ENCODE measurements at places on chromosomes 11 and 22.
A peak's percentile ranks its signal among the peaks of the same experiment; 100 is the strongest.

- no peak for DNase-seq
Measured at GRCh38 chr11:81070948-81071347, 1630.1 kb upstream of the TENM4 start.

- peak; percentile 41 for DNase-seq
Measured at GRCh38 chr22:46058091-46058420, 81.1 kb upstream of the WNT7B start.

GRCh38 chr11:129041611-129042018 lies 98.9 kb upstream of the TP53AIP1 start:
- DNase-seq = no peak

DNA sequence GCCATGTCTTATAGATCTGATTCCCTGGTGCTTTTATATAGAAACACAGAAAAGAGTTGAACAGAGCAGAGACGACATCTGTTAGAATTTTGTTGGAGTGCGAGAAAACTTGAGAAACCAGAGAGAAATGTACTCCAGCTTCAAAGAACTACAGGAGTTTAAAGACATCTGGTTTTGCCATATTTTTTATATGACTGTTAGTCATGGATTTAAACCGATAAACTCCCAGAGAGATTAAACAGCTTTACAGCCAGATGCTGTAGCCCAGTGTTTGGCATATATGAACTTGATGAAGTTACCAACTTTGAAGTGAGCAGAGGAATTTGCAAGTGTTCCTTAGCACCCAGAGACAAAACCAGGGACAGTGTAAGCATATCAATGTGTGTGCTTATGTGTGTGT lies 1083.1 kb downstream of the LRRC4C start:
- no peak for DNase-seq

DNA sequence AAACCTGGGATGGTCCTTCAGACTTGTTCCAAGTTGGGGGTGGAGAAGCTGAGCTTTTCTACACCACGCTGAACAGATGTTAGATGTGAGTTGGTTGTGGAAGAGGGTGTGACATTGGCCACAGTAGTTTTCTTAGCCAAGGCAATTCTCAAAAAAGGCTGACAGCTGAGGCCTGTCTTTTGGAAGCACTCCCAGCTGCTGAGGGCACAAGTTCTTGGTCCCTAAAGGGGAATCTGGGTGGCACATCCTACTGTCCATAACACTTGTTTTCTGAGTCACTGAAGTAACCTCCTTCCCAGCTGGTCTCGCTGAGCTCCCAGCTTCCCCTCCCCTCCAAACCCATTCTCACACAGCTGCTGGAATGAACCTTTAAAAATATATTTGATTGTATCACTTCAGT lies 375.7 kb upstream of the KIRREL3 start:
- DNase-seq = no peak

DNA sequence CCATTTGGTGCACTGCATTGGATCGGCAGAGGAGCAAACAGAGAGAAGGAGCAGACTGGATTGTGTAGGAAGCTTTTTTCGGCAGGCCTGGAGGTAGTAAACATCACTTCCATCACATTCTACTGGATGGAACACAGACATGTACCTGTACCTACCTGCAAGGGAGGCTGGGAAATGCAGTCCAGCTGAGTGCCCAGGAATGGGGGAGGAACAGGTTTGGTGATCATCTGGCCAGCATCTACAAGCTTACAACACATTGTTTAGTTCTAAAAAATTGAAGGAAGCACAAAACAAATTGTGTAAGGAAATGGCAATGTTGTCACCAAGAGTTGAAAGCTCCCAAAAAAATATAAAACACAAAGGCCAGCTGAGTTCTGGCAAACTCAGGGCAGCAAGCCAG lies 19.1 kb downstream of the SMIM38 start:
- DNase-seq = no peak

DNA sequence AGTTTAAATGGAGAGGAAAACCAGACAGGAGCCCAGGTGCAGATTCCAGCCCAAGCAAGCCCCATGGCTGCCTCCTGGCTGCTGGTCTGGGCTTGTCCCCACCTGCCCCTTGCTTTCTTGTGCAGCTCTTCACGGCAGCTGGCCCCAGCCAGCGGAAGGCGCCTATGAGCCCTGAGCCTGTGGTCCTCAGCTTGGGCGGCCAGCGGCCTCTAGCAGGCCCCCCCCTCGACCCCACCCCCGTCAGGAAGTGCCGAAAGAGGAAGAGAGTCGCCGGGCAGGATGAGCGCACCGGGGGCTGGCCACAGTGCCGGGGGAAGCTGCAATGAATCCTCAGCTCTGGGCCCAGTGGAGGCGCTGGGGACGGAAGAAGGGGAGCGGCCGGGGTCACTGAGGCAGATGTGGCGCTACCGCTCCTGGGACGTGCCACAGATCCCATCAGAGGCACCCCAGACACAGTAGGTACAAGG lies 2.1 kb upstream of the DGKZ start:
- DNase-seq = peak; percentile 70

DNA sequence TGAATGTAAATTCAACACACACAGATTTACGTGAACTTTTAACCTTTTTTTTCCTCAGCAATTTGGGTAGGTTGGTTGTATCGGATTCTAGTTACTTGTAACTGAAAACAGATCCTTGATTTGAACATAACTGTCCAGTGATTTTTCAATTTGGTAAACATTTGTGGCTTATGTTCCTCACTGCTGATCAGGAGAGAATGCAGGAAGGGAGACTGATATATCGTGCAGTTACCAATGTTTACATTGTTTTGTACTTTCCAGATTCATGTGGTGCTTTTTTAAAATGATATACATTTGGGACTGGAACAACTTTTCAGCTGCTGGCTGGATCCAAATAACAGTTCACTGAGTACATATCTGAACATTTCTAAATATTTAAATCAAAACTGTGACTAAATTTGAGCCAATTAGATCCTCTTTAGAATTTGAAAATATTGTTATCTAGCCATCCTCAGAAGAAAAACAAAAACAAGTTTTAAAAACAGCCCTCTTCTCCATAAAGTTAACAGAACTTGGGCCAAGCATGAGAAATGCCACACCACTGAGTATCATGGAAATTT lies 84.3 kb upstream of the MTMR2 start:
- DNase-seq = no peak

DNA sequence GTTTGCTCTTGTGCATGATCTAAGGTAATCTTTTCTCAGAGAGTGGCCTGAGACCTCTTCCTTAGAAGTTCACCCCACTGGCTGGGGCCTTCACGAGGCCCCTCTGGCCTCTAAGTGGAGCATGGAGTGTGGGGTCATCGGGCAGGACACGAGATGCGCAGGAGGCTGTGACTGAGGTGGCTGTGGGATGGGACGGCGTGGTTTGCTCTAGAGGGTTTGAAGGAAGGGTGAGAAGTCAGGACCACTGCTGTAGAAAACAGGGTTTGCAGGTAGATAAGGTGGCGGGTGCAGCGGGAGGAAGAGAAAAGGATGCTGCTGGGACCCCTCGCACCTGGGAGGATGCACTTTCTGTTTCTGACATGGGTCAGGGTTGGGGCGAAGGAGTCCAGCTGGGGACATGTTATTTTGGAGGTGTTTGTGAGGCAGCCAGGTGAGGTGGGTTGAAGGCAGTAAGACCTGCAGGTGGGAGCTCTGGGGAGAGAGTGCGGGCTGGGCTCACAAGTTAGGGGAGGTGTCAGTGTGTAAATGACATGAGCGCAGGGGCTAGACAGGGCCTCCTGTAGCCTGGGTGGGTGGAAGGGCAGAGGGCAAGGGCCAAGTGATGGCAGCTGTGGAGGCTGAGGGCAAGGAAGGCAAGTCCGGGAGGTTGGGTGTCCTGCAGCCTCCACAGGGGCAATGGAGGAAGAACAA lies 62.5 kb downstream of the KCNQ1 start:
- no peak for DNase-seq

DNA sequence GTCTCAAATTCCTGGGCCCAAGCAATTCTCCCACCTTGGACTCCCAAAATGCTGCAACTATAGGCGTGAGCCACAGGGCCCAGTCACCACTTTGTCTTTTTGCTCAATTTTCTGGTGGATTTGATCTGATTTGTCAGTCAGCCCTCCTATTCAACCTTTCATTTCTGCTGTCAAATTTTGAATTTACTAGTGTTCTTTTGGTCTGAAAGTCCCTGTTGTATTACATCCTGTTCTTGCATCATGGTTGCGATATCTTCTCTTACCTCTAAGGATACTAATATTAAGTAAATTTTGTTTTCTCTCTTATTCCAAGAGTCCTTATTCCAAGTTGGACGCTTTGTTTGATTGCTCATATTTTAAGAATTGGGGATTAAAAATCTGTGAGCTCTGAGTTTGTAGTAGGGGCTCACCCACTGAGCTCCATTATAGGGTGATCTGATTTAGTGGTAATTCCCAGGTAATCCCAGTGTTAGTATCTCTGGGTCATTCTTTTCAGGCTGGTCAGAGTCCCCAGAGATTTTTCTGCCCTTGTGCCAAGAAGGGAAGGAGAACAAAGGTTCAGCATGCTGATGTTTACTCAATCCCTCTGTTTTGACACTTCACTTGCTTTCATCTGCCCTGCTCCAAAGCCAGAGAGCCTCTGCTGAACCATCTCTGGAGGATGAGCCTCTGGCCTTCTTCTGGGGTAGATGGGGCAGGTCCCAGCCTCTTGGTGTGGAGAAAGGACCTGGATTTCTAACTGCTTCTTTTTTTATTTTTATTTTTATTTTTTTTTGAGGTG lies 10.0 kb downstream of the UPB1 start:
- DNase-seq = no peak

- DNase-seq = no peak
Measured at GRCh38 chr11:110032957-110033570, 60.1 kb upstream of the ZC3H12C start.

- no peak for DNase-seq
Measured at GRCh38 chr11:10906521-10906920, 48.7 kb upstream of the ZBED5 start.

GRCh38 chr11:123298488-123299447 lies 103.7 kb upstream of the CLMP start:
- DNase-seq = no peak

DNA sequence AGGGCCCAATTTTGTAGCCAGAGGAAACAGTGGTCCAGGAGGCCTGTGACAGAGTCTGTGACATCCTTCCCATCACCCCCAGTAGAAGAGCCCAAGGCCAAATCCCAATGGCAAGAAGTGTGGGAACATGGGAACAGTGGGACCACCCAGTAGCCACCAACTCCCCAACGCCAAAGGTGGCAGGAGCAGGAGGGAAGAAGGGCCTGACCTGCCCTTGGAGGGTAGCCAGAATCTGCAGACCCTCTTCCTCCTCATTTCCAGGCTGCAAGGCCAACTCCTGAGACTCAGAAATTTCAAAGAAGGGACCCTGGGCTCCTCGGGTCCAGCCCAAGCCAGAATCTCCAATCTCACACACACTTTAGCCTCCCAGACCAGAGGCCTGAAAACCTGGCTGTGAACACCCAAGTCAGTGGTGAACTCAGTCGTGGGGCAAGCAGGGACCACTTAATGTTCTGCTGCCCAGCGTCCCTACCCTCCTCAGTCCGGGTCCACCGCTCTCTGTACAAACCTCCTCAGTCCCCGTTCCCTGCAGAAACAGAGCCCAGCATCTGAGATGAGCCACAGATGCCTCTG lies 6.2 kb downstream of the RAB3IL1 start:
- DNase-seq = no peak

All from NCI-H187 (cell line).